ENCODE measurements at places on chromosomes 5 and 9.
A peak's percentile ranks its signal among the peaks of the same experiment; 100 is the strongest.

DNA sequence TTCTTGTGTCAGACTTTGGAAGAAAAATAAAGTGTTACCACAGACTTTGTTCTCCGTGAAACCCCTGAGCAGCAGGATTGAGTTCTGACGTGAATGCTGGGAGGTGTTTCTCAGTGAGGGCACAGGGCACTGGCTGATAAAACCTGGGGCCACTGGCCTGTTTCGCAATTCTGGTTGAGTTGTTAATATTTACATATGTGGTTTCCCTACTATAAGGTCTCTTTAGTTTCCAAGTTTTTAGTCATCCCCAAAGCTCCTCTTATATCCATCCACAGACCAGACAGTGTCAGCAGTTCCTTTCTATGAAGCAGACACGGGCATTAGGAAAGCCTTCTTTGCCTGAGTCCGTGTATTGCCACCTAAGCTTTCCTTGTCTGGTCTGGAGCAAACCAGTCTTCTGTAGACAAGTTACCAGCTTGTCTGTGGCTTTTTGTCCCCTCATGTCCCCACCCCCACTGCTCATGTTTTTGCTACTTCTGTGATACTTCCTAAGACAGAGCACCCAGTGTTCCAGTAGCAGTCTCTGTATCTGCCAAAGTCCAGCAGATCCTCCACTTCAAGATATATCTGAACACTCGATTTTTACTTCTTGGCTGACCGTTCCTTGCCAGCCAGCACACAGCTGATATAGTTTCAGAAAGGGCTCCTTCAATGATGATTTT lies 42.0 kb downstream of the ACO1 start:
- DNase-seq = peak; percentile 82

- no peak for DNase-seq
Observed at GRCh38 chr9:35910613-35911359, 1.5 kb downstream of the SPAAR start.

- peak; percentile 82 for DNase-seq
Observed at GRCh38 chr5:36502608-36503007, 103.8 kb upstream of the SLC1A3 start.

- no peak for DNase-seq
Observed at GRCh38 chr9:123112015-123112975, 78.8 kb downstream of the GPR21 start.

- DNase-seq = no peak
Observed at GRCh38 chr5:144844086-144844485, 673.4 kb downstream of the KCTD16 start.

- DNase-seq = no peak
Observed at GRCh38 chr5:116953251-116953930, 378.8 kb upstream of the SEMA6A start.

DNA sequence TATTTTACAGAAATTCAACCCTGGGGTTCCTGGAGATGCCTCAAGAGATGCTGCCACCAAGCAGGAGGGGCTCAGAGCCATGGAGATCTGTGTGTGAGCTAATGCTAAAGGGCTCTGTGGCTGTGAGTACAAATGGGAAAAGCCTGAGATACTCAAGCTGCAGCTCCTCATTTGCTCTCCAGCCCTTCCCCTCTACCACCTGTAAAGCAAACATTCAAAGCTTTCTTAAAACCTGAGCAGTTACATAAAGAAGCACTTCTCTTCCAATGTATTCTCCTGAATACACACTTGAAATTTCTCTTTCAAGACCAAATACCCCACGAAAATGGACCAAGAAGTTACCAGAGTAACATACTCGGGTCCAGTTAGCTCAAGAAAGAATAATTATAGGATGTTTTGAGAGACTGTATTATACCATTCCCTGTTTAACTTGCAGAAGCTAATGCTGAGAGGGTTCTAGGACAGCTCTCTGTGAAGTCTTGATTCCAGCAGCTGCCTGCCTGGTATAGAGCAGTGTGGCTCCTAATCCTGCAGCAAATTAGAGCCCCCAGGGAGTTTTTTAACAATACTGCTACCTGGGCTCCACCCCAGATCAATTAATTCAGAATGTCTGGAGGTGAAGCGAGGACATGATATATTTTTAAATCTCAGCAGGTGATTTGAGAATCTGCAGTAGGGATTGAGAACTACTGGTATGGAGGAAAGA lies 21.1 kb downstream of the RGS7BP start:
- DNase-seq = no peak

GRCh38 chr9:130498298-130498917 lies 53.6 kb downstream of the ASS1 start:
- DNase-seq = no peak

- DNase-seq = no peak
Observed at GRCh38 chr5:126099077-126099476, 324.1 kb upstream of the GRAMD2B start.

DNA sequence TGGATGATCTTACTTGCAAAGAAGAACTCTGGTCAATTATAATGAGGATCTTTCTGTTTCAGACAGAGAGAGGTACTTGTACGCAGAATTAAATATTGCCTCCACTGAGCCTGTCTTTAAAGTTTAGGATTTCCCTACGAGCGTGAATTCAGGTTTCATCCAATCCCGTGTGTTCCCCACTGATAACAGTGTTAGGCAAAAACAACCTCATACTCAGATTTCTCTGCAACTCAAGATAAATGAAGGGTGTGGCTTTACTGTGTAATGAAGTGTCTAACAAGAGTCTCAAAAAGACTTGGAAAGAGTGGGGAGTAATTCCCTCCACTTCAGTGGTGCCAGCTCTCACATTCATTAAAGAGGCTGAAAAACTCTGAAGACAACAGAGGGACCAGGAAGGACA lies 53.2 kb upstream of the ACO1 start:
- DNase-seq = no peak

DNA sequence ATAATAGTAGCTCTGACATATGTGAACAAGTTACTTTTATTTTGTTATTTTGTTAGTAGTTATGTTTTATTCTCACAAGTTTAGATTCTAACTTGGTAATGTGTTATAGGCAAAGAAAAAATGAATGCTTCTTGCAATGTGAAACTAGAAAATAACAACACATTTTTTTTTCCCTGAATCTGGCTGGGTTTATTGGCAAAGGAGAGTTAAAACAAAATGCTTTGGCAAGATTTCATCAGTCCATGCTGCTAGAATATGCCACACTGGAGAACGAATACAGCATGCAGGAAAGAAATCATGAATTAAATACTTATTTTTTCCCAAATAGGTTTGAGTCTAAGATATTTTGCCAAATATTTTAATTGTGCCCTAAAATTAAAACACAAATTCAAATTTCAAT lies 1048.1 kb upstream of the ACO1 start:
- DNase-seq = no peak

DNA sequence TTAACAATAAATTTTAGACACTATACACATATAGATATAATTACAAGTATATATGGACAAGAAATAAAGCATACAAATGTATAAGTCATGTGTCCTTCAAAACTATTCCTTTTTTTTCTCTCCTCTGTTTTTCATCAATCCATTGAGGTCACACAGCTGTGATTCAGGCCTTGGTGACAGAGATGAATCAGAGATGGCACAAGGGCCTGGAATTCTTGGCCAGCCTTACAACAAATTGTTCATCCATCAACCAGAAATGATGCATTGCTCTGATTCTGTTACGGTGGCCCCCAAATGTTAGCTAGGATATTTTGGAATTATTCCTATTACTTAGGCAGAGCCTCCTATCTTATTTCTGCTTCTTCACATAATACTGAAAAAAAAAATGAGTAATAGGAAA lies 108.7 kb upstream of the MPDZ start:
- no peak for DNase-seq

DNA sequence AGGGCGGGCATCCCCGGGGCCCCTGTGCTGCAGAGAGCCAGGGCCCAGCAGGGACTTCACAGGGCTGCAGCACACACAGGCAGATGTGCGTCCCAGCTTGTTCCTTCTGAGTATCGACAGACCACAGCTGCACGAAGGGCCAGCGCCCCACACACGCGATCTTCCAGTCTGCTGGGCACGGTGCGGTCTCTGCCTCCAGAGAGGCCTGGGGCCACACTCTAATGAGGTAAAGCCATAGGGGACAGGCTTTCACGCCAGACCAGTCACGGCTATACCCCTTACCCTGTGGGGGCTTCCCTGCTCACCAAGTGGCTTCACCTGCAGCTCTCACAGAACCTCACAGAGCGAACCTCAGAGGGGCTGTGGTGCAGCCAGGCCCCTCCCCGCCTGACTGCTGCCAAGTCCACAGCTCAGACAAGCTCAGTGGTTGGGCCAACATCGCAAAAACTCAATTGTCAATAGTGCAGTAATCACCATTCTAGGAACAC lies 82.2 kb downstream of the SHB start:
- DNase-seq = no peak

- DNase-seq = no peak
Observed at GRCh38 chr5:102089883-102090282, 206.2 kb downstream of the SLCO4C1 start.

GRCh38 chr5:96336351-96336985 lies 96.6 kb downstream of the PCSK1 start:
- DNase-seq = peak; percentile 60

GRCh38 chr9:135885100-135885853 lies 22.1 kb downstream of the CAMSAP1 start:
- no peak for DNase-seq

GRCh38 chr5:76303921-76304320 lies 99.2 kb upstream of the IQGAP2 start:
- peak; percentile 84 for DNase-seq

DNA sequence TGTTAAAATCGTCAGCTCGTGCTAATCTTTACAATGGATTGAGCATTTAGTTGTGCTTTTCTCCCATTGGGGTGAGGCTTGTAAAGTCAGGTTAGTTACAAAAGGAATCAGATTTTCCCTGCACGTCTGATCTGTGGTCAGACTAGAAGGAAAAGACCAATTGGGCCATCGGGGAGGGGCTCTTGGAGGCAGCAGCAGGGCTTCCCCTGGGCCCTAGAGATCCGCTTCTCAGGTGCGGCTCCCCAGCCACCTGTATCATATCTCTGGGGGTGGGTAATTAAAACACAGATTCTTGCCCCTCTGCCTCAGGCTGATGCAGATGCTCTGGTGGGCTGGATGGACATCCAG lies 200.3 kb downstream of the HSPA4 start:
- no peak for DNase-seq

DNA sequence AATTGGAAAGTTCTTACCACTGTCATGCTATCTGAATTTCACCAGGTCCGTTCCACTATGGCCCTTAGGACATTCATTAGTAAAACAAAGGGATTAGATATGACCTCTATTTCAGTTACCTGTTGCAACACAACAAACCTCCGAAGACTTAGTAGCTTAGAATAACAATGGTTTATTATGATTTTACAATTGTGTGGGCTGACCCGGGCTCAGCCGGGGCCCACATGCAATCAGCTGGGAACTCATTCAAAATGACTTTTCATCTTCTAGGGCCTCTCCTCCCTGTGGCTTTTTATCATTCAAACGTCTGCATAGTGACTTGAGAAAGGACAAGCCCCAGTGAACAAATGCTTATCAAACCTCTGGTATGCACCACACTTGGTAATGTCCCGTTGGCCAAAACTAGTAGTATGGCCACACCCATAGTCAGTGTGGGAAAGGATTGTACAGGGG lies 2.3 kb upstream of the FBXW11 start:
- no peak for DNase-seq

All from kidney epithelial cell (primary cell).